Foreskin keratinocyte (primary cell): ENCODE measurements at places on chromosomes 1 and 21.

DNA sequence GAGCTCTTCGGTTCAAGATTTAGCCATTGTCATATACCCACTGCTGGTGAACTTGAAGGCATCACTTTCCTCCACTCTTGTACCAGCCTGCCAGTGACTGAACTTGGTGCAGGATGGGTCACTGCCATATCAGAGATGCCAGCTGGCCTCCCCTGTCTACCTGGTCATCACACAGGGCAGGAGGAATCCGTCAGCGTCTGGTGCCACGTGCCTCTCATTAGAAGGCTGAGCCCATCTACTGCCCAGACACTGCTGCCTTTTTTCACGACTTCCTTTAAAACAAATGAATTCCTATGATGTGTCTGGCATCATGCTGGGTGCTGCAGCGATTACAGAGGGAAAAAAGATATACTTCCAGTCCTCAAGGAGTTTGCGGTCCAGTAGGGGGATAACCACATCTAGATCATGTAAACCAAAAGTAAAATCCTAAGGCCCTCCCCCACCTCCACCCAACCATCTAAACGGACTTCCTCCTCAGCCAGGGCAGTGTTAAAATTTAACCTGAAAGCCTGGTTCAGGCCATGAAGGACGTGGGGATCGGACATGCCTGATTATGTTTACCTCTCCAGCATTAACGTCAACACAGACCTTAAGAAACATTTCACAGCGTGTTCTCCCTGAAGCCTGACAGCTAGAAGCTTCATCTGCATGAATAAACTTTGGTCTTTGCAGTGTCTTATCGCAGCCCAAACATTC is 29.2 kb upstream of the PDE9A start:
- DNase-seq = no peak

GRCh38 chr1:27906759-27907158 is 28.0 kb upstream of the SMPDL3B start:
- no peak for DNase-seq

GRCh38 chr1:246417813-246418564 is 89.1 kb downstream of the SMYD3 start:
- DNase-seq = no peak

GRCh38 chr1:167418391-167418790 is 99.9 kb downstream of the CD247 start:
- DNase-seq = no peak

DNA sequence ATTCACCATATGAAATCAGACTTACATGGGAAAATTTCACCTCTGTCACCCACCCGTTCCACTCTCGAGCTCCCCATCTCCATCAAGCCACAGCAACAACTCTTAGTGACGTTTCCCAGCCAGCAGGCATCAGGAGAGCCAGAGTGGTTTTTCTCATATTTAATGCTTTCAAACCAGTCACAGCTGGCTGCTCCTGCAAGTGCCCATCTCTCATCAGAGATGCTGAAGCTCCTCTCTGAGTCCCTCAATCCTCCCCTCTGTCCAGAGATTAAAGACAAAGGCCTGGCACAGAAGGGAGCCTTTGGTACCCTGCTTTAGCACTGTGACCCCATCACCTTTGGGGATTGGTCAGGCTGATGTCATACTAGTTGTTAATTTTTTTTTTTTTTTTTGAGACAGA is 277.3 kb downstream of the DNM3 start:
- DNase-seq = no peak

DNA sequence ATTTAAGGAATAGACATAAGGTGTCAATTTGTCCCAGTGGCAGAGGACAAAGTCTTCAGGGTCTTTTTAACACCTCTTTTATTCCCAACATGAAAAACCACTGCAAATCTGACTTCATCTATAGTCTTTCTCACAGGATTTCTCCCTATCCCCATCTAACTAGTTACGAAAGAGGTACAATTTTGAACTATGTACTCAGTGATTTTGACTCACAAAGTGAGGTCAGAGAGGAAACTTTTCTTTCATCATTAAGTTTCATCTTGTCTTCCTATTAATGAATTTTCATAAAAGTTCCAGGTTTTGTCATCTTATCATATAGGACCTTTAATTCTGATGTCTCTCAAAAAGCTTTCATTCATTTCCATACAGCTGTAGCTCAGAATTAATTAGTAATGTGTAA is 63.3 kb downstream of the ASH1L start:
- peak; percentile 7 for DNase-seq
